ENCODE measurements at places on chromosomes 3 and 15.

DNA sequence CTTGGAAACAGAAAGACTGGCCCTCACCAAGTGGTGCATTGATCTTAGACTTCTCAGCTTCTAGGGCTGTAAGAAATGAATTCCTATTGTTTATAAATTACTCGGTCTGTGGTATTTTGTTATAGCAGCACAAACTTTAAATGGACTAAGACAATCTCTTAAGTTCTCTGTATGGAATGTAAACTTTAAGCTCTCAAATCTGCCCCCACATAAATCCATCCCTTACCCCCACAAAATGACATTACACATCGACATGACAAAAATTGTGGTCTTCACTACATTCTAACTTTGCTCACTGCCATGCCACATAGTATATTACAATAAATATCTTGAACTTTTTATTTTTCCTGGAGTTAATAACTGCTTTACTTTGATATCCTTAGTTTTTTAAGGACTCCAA is 121.3 kb downstream of the MYLK start:
- no peak for DNase-seq

DNA sequence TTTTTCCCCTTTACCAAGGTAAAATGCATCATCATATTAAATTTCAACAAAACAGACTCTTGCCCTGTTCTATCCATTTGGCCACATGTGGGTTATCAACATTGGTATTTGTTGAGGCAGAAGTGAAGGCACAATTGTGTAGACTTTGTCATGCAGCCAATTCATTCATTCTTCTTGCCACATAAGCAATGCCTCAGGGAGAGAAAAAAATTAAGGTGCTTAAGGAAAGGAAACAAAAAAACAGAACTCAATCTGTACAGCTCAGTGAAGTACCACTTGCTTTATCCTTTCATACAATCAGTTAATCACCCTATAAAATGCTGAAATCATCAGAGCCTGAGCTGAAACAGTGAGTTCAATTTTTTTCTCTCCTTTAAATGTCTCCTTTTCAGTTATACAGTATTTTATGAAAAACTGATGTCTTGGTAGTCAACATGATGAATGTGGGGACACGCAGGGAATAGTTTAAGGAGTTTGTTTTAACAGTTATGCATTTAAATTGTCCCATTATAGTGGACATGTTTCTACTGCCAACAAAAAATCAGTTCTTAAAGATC is 588.9 kb downstream of the MFSD1 start:
- no peak for DNase-seq

DNA sequence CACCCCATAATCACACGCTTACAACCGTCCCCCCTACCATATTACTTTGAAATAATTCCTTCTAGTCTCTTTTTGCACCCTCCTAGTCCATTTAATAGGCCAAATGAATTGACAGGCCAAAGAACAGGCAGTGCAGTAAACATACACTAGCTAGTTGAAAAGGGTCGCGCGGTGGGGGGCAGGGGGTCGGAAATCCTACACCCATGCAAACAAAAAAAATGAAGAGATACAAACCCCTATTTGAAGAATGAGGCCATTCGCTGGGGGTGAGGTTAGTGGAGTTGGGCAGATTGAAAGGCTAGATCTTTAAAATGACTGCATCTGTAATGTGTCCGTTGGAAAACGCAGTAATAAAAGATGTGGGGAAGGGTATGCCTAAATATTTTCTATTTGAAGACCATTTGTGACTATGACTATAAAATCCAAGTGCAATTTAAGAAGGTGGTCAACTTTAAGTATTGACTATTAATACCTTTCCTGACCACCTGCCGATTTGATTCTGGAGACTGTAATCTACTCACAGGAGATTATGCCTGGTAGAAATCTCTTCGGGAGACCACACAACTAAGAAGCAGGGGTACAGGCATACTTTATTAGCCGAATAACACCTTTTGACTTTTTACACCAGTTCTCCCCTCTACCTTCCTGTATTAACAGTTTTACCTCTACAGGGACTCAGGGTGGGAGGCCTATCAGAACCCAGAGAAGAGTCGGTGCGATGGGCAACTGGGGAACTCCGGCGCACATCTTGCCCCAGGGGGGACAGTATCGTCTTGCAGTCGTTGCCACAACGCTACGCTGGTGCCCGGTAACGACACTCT is 762 bp upstream of the ARL6 start:
- DNase-seq = no peak

- DNase-seq = peak; percentile 44
Observed at GRCh38 chr3:425079-425478, 228.5 kb downstream of the CHL1 start.

GRCh38 chr15:81454024-81454423 is 80.0 kb upstream of the TMC3 start:
- DNase-seq = no peak

DNA sequence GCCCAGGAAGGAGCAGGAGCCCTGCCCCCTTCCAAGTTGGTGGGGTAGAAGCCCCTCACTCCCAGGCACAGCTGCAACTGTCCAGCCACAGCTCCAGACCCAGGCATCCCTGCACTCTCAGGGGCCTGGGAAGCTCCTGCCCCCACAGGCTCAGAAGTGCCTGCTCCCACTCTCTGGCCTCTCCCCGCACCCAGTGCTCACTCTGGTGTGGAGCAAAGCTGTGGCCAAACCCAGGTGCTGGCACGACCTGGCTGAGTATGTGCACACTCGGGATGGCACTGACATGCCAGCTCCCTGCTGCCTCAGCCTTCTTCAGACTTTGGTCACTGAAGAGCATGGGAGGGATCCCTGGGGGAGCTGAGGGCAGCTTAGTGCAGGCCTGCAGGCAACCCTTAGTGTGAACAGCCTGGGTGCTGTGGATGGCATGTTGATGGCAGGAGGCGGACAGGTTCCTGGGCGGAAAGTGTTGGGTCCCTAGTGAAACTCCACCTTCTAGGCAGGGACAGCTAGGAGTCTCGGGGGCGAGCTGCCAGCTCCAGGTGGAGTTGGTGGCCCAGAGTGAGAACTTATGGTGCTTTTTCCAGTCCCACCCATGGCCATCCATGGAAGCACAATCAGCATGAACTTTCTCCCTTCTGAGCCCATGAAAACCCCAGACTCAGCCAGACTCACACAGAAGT is 489.2 kb upstream of the ROBO2 start:
- DNase-seq = no peak

DNA sequence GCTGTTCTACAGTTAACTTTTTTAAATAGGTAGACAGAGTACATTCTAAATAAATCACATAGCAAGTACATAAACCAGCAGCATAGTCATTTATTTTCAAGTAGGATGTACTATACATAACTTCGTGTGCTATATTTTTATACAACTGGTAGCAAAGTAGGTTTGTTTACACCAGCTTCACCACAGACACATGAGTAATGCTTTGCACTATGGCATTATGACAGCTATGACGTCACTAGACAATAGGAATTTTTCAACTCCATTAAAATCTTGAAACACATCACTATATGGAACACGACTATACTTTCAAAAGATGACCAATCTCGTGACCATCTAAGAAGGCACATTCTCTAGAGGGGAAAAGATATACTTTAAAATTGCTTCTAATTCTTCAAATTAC is 3.5 kb downstream of the TEX55 start:
- no peak for DNase-seq

Data from umbilical cord (tissue), 2 donors.